ENCODE measurements at places on chromosomes 3 and 15. TPM values are rescaled to one million over a fixed set of nuclear protein-coding genes. Genes with fewer than 3 reads are reported as not detected.

LEKR1 gene
- total RNA-seq: 0.26 TPM

FEM1B gene
- 45.4 TPM for total RNA-seq

C15orf62 gene
- total RNA-seq: under 0.01 TPM

DAZL gene
- not detected for total RNA-seq

CRELD1 gene
- total RNA-seq: 25.4 TPM

KLHL40 gene
- not detected for total RNA-seq

PIGZ gene
- 5.4 TPM for total RNA-seq

RAD51 gene
- total RNA-seq: 6.9 TPM

NLGN1 gene
- total RNA-seq: 2.8 TPM

LARP6 gene
- 49.7 TPM for total RNA-seq

RTF1 gene
- total RNA-seq: 19.3 TPM
